Type B pancreatic cell (in vitro differentiated cells): ENCODE measurements at places on chromosomes 12 and 14.

- no peak for DNase-seq
Measured at GRCh38 chr12:56723889-56724700, 1.0 kb downstream of the NACA start.

DNA sequence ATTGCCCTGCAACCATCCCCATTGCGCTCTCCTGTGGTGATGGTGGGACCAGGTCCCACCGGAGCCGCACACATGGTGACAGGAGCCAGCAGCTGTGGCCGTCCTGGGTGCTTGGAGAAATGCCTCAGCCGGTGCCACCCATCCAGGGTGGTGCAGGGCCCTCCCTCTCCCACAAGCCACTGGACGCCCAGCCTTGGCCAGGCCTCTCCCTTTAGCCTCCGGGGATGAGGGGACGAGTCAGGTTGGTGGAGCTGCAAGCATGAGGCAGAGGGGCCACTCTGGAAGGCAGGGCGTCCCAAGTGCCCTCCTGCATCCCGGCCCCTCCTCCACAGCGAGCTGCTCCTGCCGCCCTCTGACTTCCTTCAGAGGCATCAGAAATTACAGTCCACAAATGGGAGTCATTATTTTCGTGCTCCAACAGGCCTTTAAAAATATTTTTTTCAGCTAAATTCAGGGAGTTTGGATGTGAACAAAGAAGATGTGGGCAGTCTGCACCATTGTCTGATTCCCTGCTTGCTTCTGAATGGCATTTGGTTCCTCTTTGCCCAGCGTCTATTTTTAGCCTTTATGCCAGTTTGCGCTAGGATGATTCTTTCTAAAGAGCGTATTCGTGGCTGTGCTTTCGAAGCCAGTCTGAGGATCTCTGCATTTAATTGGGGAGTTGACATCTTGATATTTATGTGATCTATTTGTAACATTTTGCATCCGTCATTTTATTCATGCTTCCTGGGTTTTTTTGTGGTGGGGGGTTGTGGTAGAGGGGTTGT, 189.4 kb downstream of the ADGRD1 start:
- DNase-seq, result no peak

GRCh38 chr12:25365340-25365730, 114.6 kb upstream of the KRAS start:
- no peak for DNase-seq

DNA sequence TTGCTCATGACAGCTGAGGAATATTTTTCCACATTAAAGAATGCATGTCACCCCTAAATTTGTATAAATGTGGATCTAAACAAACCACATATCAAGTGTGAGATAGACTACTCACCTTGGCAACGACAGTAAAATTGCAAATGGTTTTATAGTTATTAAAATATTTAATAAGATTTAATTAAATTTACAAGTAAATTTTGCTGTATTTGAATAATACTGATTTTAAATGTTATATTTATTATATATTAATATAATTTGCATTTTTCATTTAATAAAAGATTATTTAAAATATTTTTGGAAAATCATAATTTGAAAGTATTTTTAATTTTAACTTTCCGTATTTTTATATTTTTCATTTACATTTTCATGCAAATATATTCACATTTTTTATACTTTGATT, 53.4 kb downstream of the SERPINA3 start:
- no peak for DNase-seq
